ENCODE measurements at places on chromosomes 3 and 15.

- no peak for DNase-seq
- H3K27me3 ChIP-seq: no peaks in the 10 kb centered on the region
- H3K27ac ChIP-seq: no peak overlapping the region
- no peaks in the 10 kb centered on the region for H3K4me1 ChIP-seq
Measured at GRCh38 chr3:125334675-125335560, 40.2 kb downstream of the ZNF148 start.

GRCh38 chr3:69786854-69787253, 47.6 kb downstream of the MITF start:
- H3K27ac ChIP-seq: no peak overlapping the region
- H3K4me1 ChIP-seq: peaks cover 2% of the 10 kb centered on the region
- H3K27me3 ChIP-seq: peaks cover 2% of the 10 kb centered on the region
- DNase-seq: no peak
- no peak overlapping the region for H3K4me3 ChIP-seq
- no peaks in the 10 kb centered on the region for H3K36me3 ChIP-seq

DNA sequence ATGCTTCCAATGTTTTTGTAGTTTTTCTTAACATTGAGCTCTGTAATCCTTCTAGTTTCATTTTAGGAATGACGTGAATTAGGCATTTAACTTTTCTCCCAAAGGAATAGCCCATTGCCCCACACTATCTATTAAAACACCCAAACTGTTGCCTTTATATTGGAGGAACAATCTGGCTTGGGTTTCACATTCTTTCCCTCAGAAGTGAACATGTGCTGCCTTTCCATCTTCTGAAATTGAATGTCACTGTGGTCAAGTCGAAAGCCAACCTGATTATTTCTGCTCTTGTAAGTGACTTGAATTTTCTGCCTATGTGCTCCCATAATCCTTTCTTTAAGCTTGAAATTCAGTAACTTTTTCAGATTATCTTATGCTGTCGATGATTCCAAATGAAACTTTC, 214.5 kb downstream of the SLC9A9 start:
- no peak overlapping the region for H3K27ac ChIP-seq
- H3K27me3 ChIP-seq: no peaks in the 10 kb centered on the region
- H3K4me3 ChIP-seq: no peak overlapping the region
- no peak for DNase-seq
- no peaks in the 10 kb centered on the region for H3K36me3 ChIP-seq
- H3K4me1 ChIP-seq: no peaks in the 10 kb centered on the region

DNA sequence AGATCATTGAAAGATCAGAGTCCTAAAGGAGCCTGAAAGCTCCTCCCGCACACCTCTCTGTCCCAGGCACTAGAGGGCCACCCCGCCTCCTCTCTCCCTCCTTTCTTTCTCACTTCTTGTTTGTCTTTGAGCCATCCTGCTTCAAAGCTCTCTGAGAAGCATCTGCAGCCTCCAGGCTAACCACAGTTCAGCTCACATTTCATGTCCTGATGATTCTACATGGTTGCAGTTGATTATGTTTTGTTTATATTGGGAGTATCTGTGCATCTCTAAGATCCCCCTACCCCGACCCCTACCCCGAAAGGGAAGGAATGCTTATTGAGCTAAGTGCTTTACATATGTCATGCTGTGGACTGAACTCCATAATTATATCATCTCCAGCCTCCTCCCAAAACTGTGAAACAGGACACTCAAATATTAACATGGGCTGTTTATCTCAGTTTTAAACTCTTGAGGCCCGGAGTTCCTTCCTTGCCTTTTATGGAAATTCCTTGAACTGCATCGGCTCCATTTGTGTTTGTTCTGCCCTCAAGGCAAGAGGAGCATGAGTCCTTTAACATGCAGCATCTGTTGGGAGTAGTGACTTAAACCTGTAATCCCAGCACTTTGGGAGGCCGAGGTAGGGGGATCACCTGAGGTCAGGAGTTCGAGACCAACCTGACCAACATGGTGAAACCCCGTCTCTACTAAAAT, 30.9 kb downstream of the MGLL start:
- H3K4me1 ChIP-seq: peaks cover 40% of the 10 kb centered on the region
- no peak overlapping the region for H3K27ac ChIP-seq
- H3K27me3 ChIP-seq: peaks cover 6% of the 10 kb centered on the region

- no peak for DNase-seq
- peaks cover 10% of the 10 kb centered on the region for H3K4me1 ChIP-seq
- peak overlapping the region; percentile 88 for H3K4me3 ChIP-seq
- peak overlapping the region; percentile 68 for H3K27ac ChIP-seq
- peaks cover 7% of the 10 kb centered on the region for H3K27me3 ChIP-seq
- no peaks in the 10 kb centered on the region for H3K36me3 ChIP-seq
Measured at GRCh38 chr15:42736178-42736792, 643 bp downstream of the CDAN1 start.

DNA sequence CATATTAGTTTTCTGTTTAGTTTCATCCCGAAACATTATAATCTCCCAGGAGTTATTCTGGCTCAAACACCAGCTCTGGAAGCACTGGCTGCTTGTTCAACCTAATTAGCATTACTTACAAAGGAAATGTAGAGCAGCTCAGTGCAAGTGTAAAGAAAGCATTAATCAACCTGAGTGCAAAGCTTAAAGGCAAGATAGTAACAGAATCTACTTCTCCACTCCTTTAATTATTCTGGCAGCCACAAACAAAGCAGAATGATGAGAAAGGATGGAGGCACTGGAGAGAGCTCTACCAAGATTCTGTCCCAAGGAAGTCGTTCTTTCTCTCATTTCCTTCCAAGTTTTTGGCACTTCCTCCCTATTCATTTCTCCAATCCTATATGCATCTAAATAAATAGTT, 1384.0 kb downstream of the ZPLD1 start:
- H3K27ac ChIP-seq: no peak overlapping the region
- H3K4me3 ChIP-seq: no peak overlapping the region
- no peaks in the 10 kb centered on the region for H3K27me3 ChIP-seq
- DNase-seq: no peak
- peaks cover 27% of the 10 kb centered on the region for H3K4me1 ChIP-seq

DNA sequence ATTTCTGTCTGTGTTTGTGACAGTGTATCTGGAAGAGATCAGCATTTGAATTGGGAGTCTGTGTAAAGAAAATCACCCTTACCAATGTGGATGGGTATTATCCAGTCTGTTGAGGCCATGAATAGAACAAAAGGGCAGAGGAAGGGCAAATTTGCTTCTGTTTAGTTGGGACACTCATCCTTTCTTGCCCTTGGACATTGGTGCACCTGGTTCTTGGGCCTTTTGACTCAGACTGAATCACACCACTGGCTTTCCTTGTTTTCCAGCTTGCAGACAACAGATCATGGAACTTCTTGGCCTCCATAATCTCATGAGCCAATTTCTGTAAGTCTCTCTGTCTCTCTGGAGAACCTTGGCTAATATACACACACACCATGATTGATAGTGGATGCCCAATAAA, 164.4 kb upstream of the SGO1 start:
- peaks cover 8% of the 10 kb centered on the region for H3K4me1 ChIP-seq
- DNase-seq: no peak
- no peak overlapping the region for H3K4me3 ChIP-seq
- H3K27ac ChIP-seq: no peak overlapping the region
- H3K27me3 ChIP-seq: no peaks in the 10 kb centered on the region
- H3K36me3 ChIP-seq: no peaks in the 10 kb centered on the region

DNA sequence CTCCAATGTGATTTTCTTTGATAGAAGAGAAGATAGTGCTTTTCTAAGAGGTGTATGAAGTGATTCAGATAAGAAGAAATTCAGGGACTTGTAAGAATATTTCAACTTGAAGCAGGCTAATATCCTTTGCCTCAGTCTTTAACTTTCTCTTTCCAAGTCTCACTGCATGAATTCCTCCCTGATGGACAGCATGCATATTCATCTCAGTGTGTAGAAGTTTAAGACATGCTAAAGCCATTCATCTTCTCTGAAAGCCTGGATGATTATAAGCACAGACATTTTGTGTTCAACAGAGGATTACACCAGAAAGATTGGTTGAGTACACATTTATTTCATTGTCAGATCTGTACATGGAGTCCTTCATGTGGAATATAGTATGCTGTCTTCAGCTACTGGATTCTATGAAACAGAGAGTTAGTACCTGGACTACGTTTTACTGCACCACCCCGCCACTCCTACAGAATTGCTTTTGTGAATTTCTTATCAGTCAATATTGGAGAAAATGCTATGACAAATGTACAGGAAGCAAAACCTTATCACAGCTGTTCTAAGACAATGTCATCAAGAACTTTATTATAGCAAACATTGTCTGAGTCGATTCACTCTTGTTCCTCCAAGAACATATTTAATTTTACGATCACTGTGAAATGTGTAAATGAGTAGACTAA, 1346.1 kb downstream of the OTOL1 start:
- H3K27ac ChIP-seq: no peak overlapping the region
- no peak overlapping the region for H3K4me3 ChIP-seq
- peaks cover 3% of the 10 kb centered on the region for H3K27me3 ChIP-seq
- no peaks in the 10 kb centered on the region for H3K36me3 ChIP-seq

DNA sequence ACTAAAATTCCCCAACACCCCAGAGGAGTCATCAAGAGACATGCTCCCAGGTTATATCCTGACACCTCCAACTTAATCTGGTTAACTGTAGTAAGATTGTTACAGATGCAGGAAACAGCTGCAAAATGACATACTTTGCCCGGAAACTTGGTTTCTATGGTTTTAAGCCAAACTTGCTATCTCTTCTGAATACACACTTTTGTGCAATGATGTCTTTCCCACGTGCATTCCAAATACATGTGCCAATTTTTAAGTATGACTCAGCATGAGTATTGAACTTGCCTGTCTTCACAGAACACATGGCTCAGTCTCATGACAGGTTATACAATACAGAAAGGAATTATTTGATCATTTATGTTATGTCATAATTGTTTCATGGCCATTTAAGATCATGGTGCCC, 207.0 kb upstream of the DCBLD2 start:
- H3K4me1 ChIP-seq: no peaks in the 10 kb centered on the region
- no peaks in the 10 kb centered on the region for H3K36me3 ChIP-seq
- no peak overlapping the region for H3K27ac ChIP-seq
- H3K27me3 ChIP-seq: no peaks in the 10 kb centered on the region
- DNase-seq: no peak

- DNase-seq: no peak
- H3K4me1 ChIP-seq: peaks cover 15% of the 10 kb centered on the region
- peaks cover 7% of the 10 kb centered on the region for H3K27me3 ChIP-seq
- no peaks in the 10 kb centered on the region for H3K36me3 ChIP-seq
Measured at GRCh38 chr15:52567871-52568600, 794 bp downstream of the ARPP19 start.

DNA sequence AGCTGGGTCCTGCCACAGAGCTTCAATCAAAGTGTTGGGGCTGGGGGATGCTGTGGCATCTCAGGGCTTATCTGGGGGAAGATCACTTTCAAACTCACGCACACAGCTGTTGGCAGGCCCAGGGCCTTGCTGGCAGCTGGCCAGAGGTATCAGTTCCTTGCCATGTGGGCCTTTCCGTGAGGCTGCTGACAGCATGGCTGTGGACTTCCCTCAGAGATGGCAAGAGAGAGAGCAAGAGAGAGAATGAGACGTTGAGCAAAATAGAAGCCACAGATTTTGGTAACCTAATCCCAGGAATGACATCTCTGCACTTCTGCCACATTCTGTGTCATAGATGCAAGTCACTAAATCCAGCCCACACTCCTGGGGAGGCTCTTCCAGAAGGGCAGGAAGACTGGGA, 91.0 kb downstream of the TPRG1 start:
- no peak overlapping the region for H3K27ac ChIP-seq
- no peaks in the 10 kb centered on the region for H3K4me1 ChIP-seq
- no peak overlapping the region for H3K4me3 ChIP-seq

DNA sequence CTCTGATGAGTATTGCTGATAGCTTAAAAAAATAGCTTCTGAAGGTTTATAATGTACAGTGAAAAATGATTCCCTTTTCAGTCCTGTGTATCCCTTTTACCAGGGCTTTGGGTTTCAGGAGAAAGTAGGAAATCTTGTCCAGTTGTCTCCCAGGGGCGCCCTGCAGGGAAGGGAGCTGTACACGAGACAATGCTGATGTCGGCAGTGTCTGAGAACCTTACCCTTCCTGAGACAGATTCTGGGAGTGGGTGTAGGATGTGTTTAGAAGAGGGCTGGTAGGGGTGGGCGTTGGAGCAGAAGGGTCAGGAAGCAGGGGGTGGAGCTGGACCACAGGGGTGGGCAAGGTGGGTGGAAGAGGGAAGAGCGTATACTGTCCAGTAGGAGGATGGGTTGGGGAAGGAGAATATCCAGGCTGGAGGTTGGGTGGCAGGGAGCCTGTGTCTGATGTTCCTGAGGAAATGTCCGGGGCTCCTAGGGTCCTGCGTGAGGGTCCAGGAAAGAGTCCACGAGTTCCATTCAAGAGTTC, 5.6 kb downstream of the THPO start:
- H3K4me3 ChIP-seq: no peak overlapping the region
- no peak overlapping the region for H3K27ac ChIP-seq
- no peak for DNase-seq
- H3K4me1 ChIP-seq: peaks cover 9% of the 10 kb centered on the region

DNA sequence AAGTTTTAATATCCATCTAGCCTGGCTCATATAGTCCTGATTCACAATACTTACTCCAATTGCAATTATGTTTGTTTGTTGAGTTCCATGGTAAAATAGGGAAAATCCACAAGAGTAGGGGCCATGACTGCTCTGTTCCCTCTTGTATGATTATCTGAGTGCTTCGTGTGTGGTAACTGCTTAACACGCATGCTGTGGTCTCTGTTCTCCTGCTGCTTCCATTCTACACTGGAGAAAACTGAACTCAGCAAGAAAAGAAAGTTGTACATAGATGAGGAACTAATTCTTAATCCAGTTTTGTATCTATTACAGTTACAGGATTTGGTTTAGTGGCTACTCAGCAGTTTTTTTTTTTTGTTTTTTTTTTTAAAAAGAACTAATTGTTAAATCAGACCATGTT, 223.0 kb upstream of the SATB1 start:
- H3K4me3 ChIP-seq: no peak overlapping the region
- H3K27ac ChIP-seq: no peak overlapping the region
- H3K36me3 ChIP-seq: no peaks in the 10 kb centered on the region
- DNase-seq: no peak
- no peaks in the 10 kb centered on the region for H3K27me3 ChIP-seq
- no peaks in the 10 kb centered on the region for H3K4me1 ChIP-seq

All from glutamatergic neuron (in vitro differentiated cells).